Stimulated activated CD4-positive, alpha-beta T cell treated with anti-CD3 and anti-CD28 coated beads, Interleukin-4, amount 100 ng/mL, for 4 hours (primary cell): ENCODE measurements at places on chromosomes 1 and 21.

GRCh38 chr1:59290193-59290949 is 6.5 kb upstream of the FGGY start:
- no peak for DNase-seq

DNA sequence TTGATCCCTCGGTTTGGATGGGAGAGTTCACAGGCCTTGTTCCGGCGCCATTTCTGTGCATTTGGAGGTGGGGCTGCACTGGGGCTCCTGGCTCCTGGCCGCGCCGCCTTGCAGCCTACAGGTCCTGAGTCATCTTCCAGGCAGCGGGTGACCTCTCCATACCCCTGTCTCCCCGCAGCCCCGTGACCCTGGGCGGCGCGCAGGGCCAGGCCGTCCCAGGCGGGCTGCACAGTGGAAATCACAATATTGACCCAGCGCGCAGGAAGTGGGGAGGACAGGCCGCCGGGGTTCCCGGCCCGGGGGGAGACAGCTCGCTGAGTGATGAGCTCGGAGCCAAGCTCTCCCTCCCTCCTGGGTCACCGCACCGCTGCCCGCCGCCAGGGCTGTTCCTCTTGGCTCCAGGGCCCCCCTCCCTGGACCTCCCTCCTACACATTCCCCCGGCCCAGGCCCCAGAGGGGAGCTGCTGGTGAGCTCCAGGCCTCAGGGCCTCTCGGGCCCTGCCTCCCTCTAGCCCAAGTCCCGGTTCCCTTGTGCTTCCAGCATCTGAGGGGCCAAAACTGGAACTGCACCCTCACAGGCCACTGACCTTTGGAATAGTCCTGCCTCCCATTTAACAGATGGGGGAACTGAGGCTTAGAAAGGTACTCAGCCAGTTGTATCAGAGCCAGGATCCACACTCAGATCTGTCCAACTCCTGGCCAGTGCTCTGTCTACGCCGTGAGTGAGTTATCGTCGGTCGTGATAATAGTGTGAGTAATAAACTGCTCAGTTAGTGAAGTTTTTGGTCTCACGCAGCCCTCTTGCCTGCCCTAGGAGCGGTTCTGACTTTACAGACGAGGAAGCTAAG is 142.9 kb upstream of the WNT4 start:
- no peak for DNase-seq

DNA sequence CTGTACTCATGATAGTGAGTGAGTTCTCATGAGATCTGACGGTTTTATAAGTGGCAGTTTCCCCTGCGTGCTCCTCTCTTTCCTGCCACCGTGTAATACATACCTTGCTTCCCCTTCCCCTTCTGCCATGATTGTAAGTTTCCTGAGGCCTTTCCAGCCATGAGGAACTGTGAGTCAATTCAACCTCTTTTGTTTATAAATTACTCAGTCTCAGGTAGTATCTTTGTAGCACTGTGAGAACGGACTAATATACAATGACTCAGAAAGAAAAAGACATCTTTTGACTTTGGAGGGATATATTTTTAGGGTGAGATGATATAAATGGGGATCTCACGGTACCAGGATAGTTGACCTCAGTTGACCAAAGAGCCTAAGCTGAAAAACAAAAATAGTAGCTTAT is 74.7 kb upstream of the BACH1 start:
- DNase-seq = no peak

- no peak for DNase-seq
These were observed 14.0 kb upstream of the TBX15 start for GRCh38 chr1:119002028-119002686.

DNA sequence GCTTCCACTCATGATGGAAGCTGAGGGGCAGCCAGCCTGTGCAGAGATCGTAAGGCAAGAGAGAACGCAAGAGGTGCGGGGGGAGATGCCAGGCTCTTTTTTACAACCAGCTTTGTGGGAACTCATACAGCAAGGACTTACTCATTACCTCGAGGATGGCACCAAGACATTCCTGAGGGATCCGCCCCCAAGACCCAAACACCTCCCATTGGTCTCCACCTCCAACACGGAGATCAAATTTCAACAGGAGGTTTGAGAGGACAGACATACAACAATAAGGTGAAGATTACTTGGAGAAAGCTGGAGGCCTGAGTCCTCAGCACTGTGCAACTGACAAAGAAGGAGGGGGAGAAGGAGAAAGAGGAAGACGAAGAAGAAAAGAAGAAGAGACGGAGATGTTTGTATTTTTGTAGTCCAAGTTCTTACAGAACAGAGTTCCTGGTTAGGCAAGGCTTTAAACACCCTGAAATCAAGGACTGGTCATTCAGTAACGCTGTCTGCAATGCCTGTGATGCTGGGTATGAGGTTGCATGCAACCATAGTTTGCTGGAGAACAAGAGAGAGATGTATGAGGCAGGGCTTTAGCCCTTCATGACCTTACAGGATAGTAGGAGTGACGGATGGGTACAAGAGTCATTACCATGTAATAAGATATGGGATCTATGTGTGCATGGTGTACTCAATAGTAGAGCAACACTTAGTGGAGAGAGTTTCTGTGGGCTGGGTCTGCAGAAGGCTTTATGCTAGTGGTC is 19.7 kb upstream of the GALNT2 start:
- DNase-seq = no peak

DNA sequence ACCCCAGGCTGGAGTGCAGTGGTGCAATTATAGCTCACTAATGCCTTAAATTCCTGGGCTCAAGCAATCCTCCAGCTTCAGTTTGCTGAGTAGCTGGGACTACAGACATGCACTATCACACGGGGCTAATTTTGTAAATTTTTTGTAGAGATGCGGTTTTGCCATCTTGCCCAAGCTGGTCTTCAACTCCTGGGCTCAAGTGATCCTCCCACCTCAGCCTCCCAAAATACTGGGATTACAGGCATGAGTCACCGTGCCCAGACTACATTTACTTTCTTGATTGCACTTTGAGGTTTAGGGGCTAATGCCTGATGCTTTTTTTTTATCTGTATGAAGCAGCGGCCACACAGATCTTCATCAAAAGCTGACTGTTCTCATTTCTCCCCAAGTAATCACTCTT is 124.6 kb downstream of the KIF26B start:
- DNase-seq = no peak

DNA sequence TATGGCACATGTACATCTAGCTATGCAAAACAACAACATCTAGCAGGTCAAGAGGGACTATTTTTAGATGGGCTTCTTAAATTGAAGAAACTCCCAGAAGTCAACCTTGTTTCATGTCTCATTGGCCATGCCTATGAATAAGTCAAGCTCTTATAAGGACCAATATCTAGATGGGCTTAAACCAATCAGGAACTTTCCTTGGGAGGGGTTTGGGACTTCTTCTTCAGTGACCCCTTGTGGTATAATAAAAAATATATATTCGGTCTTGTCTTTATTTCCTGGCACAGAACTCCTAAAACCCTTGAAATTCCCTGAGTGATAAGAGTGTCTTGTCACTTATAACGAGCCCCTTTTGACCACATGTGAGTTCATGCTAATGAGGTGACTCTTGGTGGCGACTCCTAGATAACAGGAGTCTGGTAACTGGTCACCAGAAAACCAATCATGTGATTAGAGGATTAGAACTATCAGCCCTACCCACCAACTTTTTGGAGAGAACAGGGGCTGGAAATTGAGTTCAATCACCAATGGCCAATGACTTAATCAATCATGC is 218.3 kb downstream of the HHIPL2 start:
- DNase-seq = no peak

DNA sequence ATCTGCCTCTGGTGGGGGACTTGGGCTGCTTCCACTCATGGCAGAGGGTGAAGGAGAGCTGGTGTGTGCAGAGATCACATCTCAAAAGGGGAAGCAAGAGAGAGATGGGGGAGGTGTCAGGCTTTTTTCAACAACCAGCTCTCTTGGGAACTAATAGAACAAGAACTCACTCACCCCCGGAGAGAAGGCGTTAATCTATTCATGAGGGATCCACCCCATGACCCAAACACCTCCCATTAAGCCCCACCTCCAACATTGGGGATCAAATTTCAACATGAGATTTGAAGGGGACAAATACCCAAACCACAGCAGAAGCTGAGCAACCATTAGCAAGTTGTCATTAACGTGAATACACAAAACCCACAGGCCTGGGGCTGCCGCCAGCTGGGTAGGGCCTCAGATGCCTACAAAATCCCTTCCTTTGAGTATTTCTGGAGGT is 12.0 kb upstream of the VWA5B1 start:
- no peak for DNase-seq

DNA sequence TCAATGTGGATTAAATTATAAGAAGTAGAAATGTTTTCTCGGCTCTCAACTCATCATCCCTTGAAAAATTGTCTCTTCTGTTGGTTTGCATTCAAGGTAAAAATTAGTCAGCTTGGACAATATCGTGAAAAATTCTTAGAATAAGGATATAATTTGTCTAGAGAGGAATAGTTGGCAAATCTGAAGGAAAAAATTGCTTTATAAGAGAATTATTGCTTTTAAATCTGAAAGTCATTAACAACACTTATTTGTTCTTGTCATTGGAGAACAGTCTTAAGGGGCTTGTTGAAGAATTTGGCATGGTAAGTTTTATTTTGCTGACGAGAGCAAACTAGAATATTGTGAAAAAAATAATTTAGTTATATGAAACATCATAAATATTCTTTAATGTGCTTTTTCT is 26.4 kb downstream of the ANGPTL1 start:
- no peak for DNase-seq

GRCh38 chr1:47688461-47689296 is 250.8 kb downstream of the FOXD2 start:
- no peak for DNase-seq

DNA sequence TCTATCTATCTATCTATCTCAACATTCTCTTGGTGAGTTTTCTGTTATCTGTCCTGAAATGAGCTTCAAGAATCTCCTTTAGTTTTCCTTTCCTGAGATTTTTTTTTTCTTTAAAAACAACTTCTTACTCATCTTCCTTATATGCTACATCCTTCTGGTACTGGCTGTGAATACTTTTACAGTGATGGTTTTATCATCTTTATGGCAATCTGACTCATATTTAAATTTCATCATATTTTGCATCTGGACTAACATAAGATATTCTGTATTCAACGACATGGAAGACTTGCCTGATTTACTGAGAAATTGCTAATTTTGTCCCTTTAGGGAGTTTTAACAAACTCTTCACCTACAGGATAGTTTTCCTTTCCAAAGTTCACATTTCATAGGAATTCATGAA is 33.0 kb downstream of the PDE4B start:
- no peak for DNase-seq

DNA sequence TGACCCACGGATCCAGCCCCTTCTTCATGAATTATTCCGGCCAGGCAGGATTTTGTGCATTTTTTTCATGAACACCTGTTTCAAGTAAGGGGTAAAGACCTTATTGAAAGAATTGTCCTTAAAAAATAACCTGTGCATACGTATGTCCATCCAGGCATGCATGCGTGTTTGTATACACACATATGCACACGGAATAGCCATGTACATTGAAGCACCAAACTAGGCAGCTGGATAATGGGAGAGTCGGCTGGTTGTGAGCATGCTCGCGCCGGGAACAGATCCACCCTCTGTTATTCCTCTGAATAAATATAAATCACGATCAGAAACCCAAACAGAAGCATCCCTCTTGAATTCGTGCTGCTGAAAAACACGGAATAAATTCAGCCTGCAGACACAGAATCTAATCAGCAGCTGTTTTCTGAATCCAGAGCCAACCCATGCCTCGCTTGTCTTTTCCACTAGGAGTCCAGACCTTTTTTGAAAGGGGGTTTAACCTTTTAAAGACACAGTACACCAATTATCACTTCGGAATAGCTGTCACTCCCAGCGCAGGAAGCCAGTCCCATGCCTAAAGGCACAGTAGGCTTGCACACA is at the start of gene HIVEP3:
TSS of gene HIVEP3 (minus strand) at position 473 of the 594 bp plus-strand sequence.
- no peak for DNase-seq

DNA sequence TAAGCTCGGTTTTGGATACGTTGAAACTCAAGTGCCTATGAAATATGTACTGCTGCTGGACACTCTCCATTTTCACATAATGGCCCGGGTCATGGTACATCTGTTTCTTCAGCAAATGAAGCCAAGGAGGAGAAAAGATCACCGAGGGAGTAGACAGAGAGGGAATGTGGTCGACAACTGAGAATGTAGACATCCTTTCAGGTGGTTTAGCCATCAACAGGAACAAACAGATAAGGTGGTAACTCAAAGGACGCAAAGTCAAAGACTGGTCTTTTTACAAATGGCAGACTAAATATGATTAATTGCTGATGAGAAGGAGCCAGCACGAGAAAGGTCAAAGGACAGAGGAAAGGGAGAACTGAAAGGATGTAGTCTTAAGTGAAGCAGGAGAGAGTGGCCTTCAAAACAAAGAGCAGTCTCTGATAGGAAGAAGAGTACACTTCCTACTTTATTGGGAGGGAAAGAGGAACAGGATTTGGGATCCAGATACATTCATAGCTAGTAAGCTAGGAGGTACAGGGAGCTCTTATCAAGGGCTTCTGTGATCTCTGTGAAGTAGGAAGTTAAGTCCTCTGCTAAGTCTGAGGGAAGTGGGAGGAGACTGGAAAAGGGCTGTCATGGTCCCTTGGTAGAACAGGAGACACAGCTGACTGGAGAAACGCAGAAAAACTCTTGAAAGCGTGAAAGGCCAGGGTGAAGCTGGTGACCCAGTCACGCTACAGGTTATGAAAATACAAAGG is 28.3 kb downstream of the NUP133 start:
- no peak for DNase-seq

- no peak for DNase-seq
These were observed 369 bp upstream of the ZYG11B start for GRCh38 chr1:52725903-52726264.

- DNase-seq = no peak
These were observed 45.7 kb upstream of the TSPAN2 start for GRCh38 chr1:115134850-115135480.
